Fibroblast of skin of right quadriceps (primary cell): ENCODE measurements at places on chromosomes 7 and 10.

- peak; percentile 28 for DNase-seq
These were observed 97.7 kb downstream of the TAF3 start for GRCh38 chr10:7915923-7916536.

DNA sequence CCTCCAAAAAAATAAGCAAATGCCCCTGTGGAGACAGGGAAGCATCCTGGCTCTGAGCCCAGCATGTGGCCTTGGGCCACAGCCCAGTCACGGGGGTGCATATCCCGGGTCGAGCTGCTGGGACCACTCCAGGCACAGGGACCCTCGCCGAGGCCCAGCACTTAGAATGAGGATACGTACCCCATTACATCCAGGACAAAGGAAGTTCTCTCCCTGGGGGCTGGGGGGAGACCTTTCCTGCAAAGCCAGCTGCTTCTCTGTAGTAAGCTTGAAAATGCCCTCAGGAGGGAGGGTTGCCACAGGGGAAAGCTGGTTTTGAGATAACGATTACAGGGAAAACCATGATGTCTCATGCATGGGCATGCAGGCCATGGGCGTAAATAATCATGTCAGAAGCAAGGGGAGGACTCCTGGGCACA is 75.5 kb downstream of the HIPK2 start:
- DNase-seq = no peak

- DNase-seq = no peak
These were observed 665.5 kb downstream of the GATA3 start for GRCh38 chr10:8719971-8720370.

DNA sequence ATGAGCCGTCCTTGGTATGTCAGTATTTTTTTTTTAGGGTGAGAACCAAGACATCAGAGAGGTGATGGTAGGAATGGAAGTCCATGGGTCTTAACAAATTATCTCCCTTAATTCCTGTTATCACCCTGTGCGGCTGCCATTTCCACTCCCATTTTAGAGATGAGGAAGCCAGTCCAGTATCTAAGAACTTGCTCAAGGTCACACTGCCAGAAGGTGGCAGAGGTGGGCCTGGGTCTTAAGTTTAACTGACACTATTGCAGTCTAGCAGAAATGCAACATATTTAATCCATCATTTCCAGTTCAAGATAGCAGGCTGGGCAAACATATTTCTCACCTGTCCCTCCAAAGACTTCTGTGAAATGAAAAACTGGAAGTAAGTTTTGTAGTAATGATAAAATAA is 108.3 kb downstream of the GLI3 start:
- DNase-seq = peak; percentile 28
